ENCODE measurements at places on chromosomes 1 and 21.

- no peak for DNase-seq
Measured at GRCh38 chr1:115252585-115252984, 85.5 kb downstream of the NGF start.

DNA sequence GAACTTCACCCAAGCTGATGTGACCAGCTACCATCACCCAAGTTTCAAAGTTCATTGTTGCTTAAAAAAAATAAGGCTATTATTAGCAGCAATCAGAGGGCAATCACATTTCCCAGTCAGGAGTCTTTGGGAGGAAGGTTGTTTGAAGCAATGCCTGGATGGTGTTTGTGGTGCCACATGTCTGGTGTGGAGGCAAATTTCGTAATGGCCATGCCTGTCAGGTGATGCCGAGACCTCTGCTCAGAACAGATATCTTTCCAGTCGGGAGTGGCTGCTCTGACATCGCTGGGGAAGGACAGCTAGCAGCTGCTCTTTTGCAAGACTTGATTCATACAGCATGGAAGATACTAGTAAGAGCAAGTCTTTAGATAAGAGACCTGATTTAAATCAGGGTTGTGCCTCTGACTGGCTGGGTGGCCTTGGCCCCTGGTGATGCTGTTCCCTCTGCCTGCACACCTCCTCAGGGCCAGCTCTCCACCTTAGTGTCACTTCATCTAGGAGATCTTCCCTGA, 187.8 kb upstream of the JUN start:
- DNase-seq, result no peak

DNA sequence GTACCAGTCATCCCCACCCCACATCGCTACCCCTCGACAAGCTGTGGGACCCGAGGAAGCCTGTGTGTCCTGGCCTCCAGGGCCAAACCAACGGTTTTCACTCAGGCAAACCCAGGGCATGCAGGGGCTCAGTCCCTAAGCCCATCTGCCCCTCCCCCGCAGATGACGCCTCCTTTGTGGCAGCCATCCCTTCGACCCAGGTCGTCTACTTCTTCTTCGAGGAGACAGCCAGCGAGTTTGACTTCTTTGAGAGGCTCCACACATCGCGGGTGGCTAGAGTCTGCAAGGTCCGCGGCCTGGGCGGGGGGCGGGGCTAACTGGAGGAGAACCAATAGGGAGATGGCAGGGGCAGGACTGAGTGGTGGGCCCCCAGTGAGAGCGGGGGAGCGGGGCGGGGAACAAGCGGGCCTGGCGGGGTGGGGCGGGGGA, 7.4 kb downstream of the SEMA4A start:
- peak; percentile 76 for DNase-seq

GRCh38 chr1:234672349-234673135, 62.6 kb upstream of the IRF2BP2 start:
- DNase-seq, result no peak

DNA sequence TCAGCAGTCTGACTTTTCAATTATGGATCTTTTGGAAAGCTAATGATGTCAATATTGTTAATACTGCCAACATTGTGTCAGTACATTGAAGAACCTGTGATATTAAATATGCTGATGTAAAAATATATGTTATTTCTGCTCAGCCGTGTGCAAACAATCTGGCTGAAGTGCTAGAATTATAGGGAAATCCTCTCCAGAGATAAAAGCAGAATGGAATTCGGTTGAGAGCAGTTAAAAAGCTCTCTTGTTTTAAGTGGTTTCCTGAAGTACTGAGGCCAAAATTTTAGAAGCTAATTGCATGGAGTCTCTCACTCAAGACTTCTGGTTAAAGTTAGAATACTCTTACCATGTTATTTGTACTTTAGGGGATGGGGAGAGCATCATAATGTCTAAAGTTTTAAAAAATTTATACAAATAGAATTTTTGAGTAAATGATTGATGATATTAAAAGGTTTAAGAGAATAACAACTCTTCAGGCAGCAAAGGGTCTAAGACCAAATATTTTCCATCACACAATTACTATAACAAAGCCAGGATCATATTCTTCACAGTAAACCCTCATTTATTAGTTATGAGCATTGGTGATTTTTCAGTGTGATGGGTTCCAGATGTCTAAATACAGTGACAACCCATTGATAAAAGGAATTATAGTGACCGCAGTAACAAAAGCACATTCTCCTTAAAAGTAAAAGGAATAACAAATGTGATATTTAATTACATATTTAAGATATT, 834.2 kb upstream of the CXADR start:
- DNase-seq, result no peak

- DNase-seq, result no peak
Measured at GRCh38 chr1:95369985-95370690, 136.1 kb downstream of the RWDD3 start.

- DNase-seq, result no peak
Measured at GRCh38 chr1:91546301-91546581, 45.6 kb downstream of the CDC7 start.

- no peak for DNase-seq
Measured at GRCh38 chr1:112507921-112508277, 866 bp upstream of the WNT2B start.

GRCh38 chr1:107414550-107414949, 273.7 kb downstream of the NTNG1 start:
- DNase-seq, result no peak

- no peak for DNase-seq
Measured at GRCh38 chr1:3375245-3375644, 79.2 kb upstream of the ARHGEF16 start.

DNA sequence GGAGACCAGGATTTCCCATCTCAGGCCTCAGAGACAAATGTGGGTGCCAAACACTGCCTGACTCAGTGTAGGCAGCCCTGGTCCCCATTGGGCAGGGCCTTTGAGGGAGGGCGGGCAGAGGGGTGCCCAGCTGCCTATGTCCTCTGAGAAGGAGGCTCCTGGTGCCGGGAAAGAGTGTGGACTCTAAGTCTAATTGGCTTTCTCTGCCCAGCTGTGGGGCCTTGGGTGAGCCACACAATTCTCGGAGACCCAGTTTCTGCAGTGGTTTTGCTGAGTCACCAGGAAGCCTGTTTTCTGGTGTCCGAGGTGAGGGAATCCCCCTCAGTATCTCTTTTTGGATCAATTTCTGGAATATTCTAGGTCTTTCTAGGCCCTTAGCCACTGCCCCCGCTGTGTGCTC, 35.3 kb upstream of the ACTL8 start:
- no peak for DNase-seq

DNA sequence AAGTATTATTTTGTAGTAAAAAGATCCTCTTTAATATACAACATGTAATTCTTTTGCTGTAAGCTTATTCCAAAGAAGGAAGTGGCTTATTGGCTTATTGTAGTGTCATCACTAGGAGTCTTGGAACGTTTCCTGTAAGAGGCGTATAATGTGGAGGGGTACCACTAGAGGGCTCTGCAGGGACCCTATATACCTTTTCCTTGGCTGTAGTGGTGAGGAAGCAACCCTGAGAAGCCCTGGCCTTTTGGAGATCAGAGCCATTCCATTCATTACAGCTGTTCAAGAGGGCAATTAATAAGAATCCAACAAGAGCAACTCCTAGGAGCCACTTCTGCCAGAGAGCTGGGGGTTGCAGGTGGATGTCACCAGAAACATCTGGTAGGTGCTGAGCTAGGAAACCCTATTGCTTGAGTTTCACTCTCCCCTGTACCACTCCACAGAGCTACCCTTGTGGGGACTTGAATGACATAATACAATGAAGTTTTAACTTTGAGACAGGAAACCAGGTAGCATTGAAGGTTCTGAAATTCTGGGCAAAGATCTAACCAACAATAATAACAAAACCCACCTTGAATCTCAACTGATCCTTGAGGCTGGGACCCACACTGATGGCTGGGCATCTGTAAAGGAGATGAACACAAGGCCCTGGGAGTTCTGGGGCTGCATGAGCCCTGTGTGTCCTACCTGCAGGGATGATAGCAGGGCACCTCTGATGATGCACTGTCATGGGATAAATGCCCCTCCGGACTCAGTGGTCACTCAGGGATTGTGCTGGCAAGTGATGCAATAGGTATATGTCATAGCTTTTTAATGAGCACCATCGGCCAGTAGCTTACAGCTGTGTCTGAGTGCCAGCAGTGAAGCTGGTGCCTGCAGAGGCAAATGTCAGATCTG, 160.2 kb upstream of the COA6 start:
- DNase-seq, result no peak

GRCh38 chr1:193525411-193525810, 339.0 kb upstream of the B3GALT2 start:
- DNase-seq, result no peak

GRCh38 chr1:166827426-166827825, 11.8 kb upstream of the POGK start:
- DNase-seq, result no peak

Data from occipital lobe (tissue), 3 donors.